ENCODE measurements at places on chromosomes 5 and 9. TPM values are rescaled to one million over a fixed set of nuclear protein-coding genes. Genes with fewer than 3 reads are reported as not detected.

DNA sequence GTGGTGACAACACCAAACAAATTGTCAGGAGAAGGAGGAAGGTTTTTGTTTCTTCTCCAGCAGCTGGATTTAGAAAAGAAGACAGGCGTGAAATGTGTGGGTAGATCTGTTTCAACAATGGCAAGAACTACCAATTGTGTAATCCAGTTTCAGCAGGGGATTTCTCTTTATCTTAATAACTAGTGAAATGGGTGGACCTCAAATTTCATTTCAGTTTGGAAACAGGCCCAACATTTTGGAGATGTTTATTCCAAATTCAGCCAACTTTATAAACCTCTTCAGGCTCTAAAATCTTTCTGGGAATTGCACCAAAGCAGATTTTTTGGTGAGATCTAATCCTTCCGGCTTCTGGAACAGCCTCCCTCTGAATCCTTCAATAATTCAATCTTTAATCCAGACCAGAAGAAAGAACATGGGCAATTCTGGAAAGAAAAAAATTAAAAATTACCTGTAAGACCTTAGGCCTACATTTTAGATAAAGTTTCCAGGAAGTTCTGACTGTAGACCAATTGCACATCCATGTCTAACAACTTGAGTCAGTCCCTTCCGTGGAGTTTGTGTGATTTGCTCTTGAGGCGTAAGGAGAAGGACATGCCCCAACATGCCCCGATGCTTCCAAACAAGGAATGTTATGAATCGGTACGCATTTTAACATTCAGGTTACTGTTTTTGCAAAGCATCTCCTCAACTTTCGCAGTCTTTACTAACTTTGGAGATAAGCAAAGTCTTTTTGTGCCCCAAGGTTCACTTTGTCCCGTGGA is 423.6 kb downstream of the IRX1 start:
- no peak for DNase-seq

GRCh38 chr5:178533136-178533535 is 57.1 kb downstream of the COL23A1 start:
- no peak for DNase-seq

- no peak for DNase-seq
Measured at GRCh38 chr9:124355941-124356744, 59.1 kb downstream of the PSMB7 start.

DNA sequence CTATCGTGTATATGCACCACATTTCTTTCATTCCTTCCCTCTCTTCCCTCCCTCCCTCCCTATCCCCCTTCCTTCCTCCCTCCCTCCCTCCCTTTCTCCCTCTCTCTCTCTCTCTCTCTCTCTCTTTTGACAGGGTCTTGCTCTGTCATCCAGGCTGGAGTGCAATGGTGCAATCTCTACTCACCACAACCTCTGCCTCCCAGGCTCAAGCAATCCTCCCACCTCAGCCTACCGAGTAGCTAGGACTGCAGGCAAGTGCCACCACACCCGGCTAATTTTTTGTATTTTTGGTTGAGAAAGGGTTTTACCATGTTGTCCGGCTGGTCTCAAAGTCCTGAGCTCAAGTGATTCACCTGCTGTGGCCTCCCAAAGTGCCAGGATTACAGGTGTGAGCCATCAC is 1.1 kb upstream of the ANKS6 start:
- DNase-seq = no peak

- DNase-seq = no peak
Measured at GRCh38 chr5:58496488-58496887, 5.3 kb downstream of the GAPT start.

DNA sequence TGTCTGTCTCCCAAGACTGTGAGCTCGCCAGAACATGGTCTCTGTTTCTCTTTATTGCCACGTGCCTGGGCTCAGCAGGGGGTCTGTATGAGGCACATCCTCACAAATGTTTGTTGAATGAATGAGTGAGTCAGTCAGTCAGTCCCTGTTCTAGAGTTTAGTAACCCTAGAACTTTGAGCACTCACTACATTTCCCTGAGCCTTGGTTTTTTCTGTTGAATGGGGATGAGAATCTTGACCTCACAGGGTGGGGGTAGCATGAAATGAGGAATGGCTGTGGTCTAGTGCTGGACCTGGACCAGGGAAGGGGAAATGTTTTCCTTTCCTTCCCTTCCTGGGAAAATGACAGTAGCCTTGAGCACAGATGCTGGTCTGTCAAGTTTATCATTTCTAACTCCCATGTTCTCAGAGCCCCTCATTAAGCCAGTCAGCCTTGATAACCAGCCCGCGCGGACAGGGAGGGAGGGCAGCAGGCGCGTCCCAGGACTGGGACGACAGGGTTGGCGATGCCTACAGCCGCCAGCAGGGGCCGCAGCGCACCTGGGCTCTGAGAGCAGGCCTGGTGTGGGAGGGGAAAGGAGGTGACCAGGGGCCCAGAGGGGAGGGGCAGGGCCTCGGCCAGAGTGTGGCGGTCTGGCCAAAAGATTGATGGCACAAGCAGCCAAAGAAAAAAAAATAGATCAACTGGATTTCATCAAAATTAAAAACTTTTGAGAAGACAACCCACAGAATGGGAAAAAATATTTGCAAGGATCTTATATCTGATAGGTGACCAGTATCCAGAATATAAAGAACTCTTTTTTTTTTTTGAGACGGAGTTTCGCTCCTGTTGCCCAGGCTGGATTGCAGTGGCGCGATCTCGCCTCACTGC is 24.1 kb upstream of the WNK2 start:
- peak; percentile 84 for DNase-seq

GRCh38 chr9:36911601-36912412 is 122.3 kb downstream of the PAX5 start:
- DNase-seq = no peak

DNA sequence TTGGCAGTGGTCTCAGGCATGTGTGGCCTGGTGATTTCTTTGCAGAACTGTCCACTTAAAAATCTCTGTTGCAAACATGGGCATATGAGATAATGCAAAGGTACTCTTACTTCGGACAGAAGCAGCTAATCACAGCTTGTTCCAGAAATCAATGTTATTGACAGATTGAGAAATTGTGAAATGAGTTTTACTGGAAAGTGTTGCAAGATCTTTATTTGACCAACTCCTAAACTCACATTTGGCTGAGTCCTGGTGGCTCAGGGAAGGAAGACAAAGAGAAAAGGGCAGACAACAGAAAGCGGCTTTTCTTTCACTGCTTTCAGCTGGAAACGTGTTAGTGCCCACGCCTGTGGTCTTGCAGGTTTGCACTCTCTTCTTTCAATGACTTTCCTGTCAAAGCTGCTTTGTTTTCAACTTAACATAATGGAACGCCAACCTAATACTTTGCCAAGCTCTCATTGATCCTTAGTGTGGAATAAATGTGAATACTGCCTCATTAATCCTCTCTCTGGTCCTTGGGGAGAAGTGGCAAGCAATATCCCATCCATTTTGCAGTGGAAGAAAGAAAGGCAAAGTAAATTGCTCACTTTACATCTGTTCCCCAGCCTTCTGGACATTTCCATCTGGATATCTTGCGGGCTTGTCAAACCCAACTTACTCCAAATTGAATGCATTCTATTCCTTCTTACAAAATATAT is 586.4 kb downstream of the LRRC70 start:
- no peak for DNase-seq

GRCh38 chr9:117480253-117480652 is 65.4 kb upstream of the ASTN2 start:
- no peak for DNase-seq

- DNase-seq = no peak
Measured at GRCh38 chr9:74006935-74007334, 490.2 kb upstream of the RORB start.

- DNase-seq = peak; percentile 34
Measured at GRCh38 chr9:137302449-137303150, 529 bp upstream of the NRARP start.

GRCh38 chr5:119070578-119070827 is 384 bp upstream of the DMXL1 start:
- DNase-seq = peak; percentile 88

GRCh38 chr5:161086461-161086860 is 234.4 kb upstream of the ATP10B start:
- DNase-seq = no peak

DNA sequence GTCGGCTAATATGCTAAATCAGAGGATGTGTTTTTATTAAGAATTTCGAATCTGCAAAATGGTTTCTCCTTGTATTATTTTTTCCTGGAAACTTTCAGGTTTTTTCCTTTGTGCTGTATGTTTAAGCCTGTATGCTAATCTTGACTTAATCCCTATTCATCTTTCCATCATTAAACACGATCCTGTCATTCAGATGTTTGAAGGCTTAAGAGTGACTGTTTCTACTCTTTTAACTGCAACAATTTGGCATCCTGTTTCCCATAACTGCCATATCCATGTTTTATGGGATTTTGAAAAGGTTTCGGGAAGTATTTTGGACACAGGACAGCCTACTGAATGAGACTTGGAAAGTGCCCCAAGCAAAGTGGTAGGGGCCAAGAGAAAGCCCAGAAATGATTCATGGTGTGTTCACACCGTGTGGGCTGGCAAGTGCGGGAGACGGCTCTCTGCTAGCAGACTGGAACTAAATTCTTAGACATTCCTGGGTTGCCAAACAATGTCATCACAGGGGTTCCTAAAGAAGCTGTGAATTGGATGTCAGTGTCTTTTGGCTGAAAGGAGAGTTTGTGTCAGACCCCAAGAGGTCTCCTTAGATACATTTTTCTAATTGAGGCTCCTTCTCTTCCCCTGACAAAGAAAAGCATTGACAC is 125.4 kb upstream of the ADAMTS16 start:
- DNase-seq = peak; percentile 46

- no peak for DNase-seq
Measured at GRCh38 chr5:156715287-156715686, 134.8 kb upstream of the PPP1R2B start.

DNA sequence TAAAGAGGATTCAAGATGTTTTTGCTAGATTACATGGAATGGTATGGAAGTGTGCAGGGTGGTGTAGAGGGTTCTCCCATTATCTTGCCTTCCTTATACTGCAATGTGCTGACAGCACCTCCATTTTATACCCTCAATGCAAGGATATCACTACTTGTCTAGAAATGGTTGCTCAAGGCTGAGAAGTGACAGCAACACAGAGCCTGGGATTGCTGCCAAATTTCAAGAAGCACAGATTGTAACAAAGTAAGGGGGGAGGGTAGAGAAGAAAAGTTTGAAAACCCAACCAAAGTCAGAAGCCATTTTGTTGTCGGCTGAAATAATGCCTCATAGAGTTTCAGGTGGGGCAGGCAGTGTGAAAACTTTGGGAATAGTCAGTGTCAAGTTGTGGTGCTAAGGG is 29.8 kb downstream of the PCDHAC2 start:
- DNase-seq = no peak

- DNase-seq = no peak
Measured at GRCh38 chr5:71790433-71790832, 71.4 kb downstream of the CARTPT start.

RMRP gene
- total RNA-seq = 14,118 TPM

PROB1 gene
- total RNA-seq = 21.7 TPM

NIPSNAP3A gene
- 15.4 TPM for total RNA-seq

PHF24 gene
- total RNA-seq = 0.32 TPM

SPINK13 gene
- not detected for total RNA-seq

SH3TC2 gene
- 3.1 TPM for total RNA-seq

DDX4 gene
- total RNA-seq = not detected

SLC9A3 gene
- 0.77 TPM for total RNA-seq

AK6 gene
- total RNA-seq = 34.4 TPM
